ENCODE measurements at places on chromosomes 7 and 10.

DNA sequence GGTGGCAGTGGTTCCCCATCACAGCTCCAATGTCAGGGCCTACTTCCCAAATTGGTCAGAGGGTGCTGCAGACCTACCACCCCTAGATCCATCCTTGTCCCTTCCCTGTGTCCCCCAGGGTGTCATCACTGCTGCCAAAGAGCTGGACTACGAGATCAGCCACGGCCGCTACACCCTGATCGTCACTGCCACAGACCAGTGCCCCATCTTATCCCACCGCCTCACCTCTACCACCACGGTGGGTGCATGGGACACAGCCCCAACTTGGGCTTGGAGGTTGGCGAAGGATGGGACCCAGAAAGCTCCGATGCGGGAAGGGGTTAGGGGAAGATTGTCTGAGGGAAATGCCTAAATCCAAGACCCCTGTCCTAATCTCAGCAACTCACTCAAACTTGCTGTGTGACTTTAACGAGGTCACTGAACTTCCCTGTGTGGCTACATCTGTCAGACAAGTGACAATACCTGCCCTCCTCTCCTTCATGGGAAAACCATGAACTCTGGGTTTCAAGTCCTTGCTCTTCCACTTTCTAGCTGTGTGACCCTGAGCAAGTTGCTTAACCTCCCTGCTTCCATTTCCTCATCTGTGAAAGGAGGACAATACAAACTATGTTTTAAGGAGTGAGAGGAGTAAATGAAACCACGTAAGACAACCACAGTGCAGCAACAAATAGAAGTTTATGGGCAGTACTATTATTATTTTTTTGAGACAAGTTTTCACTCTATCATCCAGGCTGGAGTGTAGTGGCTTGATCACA, 4.9 kb upstream of the VSIR start:
- DNase-seq: no peak

- no peak for DNase-seq
Observed at GRCh38 chr7:12713625-12714378, 26.4 kb downstream of the ARL4A start.

DNA sequence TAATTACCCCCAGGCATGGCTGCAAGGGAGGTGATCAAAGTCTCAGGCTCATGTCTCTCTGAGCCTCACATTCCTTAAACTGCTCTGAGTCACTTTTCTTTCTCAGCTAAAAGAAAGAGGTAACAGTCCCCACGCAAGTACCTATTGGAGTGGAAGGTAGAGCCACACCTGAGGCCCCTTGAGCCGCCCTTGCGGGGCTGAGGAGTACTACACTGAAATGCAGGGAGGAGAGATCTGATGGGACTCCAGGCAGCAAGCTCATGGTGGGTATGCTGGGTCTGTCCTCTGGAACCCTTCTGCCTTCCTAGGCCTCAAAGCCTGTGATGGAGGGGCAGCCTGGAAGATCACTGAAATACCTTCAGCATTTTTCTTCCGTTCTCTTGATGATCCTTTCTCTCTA, 960.0 kb downstream of the DNAJB9 start:
- no peak for DNase-seq

DNA sequence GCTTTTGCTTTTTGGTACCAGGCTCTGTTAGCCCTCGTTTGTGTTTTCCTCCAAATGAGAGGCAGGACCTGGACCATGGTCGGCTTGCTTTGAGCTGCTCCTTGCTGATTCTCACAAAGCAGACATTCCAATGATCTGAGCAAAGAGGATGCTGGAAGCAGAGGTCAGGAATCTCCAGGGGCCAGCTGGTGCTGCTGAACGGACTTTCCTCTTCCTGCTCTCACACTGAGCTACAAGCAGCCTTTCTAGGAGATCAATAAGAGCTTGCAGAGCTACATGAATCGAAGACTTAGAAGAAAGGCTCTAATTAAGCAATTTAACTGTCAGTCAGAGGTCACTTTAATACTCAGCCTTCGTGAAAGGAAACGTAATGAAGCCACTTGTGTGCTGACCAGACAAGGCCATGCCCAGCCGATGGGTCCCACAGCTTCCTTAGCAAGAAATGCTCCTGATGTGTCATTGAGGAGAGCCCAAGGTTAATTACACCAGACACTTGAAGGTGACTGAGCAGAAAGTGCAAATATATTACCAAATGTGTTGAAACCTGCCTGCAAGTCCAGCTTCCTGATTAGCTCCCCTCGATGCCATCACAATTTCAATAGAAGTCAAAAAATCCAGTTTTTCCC, 151.3 kb upstream of the RSU1 start:
- DNase-seq: no peak

- DNase-seq: no peak
Observed at GRCh38 chr7:151671514-151671913, 151.8 kb upstream of the RHEB start.

GRCh38 chr7:92671505-92672169, 81.4 kb upstream of the FAM133B start:
- no peak for DNase-seq

GRCh38 chr7:133830081-133830480, 297.1 kb upstream of the LRGUK start:
- no peak for DNase-seq

DNA sequence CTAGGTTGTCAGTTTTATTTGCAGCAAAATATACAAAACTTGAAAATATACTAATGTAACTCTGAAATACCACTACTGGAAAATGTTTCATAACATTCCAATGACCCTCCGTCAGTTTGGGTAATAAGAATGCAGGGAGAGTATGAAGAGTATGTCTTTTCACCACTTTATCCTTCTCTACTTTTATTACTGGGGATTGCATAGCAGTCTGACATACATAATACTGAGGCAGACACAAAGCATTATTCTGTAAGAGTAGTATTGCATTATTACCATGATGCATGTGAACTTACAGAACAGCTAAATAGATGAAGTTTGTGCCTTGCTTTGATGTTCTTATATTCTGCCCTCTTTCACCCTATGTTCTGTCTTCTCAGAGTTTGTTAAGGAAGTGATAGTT, 151.8 kb upstream of the TPK1 start:
- DNase-seq: no peak

GRCh38 chr7:128918016-128918665, 7.6 kb upstream of the KCP start:
- DNase-seq: no peak

DNA sequence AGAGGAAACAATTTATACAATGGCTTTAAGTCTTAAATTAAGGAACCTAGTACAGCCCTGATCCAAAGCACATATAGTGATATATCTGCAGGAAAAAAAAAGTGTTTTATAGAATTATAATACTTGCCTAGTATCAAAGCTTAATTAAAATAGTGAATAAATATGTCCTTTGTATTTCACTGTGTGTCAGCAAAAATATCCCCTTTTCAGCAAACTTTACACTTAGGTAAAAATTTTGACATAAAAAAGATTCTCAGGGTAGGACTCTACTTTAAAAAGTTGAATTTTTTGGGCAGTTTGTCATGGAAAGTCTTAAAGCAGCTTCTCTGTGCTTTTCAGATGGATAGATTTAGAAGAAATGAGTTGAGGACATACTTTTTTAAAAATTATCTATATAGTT, 12.7 kb upstream of the NEBL start:
- DNase-seq: no peak

DNA sequence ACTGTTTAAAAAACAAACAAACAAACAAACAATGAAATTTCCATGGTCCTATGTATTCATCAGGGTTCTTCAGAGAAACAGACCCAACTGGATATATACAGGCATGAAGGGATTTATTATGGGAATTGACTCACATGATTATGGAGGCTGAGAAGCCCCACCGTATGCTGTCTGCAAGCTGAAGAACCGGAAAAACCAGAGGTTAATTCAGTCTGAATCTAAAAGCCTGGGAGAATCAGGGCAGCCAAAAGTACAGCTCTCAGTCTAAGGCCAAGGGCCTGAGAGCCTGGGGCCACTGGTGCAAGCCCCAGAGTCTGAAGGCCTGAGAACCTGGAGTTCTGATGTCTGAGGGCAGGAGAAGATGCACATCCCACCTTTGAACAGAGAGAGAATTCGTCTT, 163.5 kb downstream of the MDFIC start:
- no peak for DNase-seq

DNA sequence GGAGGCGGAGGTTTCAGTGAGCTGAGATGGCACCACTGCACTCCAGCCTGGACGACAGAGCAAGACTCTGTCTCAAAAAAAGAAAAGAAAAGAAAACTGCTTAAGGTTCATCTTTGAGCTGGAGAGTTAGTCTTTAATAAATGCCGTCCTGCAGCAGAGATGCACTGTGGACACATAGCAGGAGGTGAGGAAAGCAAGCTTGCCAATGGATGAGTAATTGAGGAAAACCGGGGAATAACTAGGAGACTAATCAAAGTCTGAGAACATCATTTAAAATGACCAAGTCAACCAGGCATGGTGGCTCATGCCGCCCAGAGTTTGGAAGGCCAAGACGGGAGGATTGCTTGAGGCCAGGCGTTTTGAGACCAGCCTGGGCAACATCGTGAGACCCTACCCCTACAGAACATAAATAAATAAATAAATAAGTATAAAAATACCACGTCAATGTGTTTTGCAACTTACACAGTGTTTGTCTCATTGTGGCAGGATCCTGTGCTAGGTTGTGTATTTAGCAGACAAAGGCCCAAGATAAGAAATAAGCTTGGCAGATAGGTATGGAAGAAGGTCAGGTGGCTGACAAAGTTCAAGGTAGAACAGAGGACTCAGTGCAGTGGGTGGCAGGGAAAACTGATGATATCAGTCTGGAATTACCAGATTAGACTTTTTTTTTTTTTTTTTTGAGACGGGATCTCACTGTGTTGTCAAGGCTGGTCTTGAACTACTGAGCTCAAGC, 115.7 kb upstream of the KMT2C start:
- DNase-seq: no peak

DNA sequence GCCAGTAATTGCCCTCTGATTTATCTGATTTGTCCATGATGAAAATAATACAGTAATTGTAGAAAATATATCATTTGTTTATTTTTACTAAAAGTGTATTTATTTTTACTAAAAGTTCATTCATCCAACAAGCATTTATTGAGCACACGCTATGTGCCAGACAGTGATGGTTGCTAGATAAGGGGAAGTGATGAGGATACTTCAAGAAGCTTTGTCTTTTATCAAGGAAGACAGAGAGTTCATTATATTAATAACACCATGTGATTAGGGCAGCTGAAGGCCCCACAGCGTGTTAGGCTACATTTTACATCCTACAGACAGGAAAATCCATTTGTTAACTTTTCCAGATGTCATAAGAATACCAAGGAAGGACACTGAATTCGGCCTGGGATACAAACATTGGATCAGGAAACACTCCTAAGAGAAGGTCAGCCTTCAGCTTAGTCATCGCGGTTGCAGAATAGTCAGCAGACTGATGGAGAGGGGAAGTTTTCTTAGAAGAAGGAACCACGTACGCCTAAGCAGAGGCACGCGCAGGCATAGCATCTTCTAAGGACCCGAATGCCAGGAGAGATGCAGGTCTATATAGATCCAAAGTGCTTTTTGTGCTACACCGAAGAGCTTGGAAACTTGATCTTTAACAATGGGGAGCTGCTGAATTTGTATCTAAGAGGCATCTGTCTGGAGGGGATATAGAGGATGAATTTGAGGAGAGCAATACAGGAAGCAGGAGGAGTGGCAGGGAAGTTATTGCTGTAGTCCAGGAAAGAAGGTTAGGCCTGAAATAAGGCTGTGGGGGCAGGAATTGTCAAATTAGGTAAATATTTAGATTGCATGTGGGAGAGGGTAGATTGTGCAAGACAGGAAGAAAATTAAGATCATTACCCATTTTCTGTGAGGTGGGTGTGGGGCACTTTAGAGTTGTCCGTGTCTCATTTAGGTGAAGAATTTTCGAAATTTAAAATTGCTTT, 85.7 kb downstream of the LRGUK start:
- DNase-seq: no peak

GRCh38 chr10:3425261-3425660, 252.7 kb upstream of the PITRM1 start:
- DNase-seq: no peak

DNA sequence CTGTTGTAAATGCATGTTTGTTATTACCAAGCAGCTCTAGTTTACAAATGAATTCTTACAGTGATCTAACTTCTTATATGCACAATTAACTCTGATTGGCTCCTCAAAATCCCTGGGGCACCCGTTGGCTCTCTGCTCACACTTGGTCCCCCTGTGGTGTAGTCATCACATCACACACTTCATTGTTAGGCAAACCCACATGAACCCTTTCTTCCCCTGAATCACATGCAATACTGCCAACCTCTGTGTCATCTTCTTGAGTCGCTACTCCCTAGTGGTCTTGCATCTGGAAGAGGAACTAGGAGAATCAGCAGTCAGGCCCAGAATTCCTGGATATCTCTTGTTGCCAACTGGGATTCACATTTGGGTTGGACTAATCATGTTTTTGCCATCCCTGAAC, 73.1 kb downstream of the CD36 start:
- no peak for DNase-seq
